ENCODE measurements at places on chromosomes 2 and 18. TPM values are rescaled to one million over a fixed set of nuclear protein-coding genes. Genes with fewer than 3 reads are reported as not detected.
A peak's percentile ranks its signal among the peaks of the same experiment; 100 is the strongest.

Gene HJURP
- 5.8 TPM for total RNA-seq

GRCh38 chr2:11665510-11666362 is 4.3 kb downstream of the NTSR2 start:
- DNase-seq, result no peak

Gene LRRTM1
- not detected for total RNA-seq

Gene ELOA2
- total RNA-seq, result not detected

DNA sequence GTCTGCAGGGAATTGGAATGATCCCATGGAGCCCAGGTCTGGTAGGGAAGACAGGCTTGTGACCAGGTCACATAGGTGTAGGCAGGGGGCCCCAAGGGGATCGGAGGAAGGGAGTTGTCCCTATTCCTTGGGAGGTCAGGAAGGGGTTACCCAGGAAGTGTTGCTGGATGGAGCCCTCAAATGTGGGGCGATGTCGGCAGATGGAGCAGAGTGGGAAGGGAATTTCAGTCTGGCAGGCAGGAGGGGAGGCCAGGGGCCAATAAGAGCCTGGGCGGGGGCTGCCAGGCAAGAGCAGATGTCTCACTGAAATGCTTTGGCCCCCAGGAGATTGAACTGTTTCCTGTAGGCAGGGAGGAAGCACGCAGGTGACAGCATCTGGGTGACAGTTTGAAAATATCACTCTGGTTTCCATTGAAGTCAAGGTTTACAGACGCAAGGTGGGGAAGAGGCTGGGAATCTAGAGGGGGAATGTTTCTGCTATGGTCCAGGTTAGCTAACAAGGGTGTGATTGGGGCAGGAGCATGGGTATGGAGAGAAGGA is 81.5 kb upstream of the SMAD2 start:
- no peak for DNase-seq

DNA sequence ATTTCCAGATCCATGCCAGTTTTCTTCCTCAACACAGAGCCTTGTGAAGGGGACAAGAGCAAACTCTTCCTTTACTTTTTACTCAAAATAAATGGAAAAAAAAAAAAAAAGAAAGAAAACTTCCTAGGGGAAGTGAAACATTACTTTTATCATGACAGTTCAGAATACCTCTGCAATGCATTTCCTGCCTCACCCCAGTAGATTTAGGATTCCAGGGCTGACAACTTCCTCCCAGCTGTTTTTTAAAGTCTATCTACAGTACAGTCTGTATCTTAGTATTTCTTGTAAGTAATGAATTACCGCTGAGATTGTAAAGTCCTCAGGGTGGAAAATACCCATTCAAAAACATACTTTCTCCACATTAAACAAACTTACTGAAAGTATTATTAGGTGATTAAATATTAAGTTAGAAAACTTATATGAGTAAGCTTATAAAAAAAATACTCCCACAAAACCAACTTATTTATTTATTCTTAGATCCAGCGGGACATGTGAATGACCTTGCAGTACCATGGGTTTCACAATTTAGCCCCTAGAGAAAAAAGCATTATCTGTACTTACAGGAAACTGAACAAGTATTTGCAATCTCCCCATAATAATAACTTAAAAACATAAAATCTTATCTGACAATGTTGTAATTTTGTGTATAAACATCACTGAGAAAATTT is 117.7 kb downstream of the RBMS1 start:
- DNase-seq, result peak; percentile 95

Gene TWIST2
- 118 TPM for total RNA-seq

Gene SH2D6
- 2.1 TPM for total RNA-seq

DNA sequence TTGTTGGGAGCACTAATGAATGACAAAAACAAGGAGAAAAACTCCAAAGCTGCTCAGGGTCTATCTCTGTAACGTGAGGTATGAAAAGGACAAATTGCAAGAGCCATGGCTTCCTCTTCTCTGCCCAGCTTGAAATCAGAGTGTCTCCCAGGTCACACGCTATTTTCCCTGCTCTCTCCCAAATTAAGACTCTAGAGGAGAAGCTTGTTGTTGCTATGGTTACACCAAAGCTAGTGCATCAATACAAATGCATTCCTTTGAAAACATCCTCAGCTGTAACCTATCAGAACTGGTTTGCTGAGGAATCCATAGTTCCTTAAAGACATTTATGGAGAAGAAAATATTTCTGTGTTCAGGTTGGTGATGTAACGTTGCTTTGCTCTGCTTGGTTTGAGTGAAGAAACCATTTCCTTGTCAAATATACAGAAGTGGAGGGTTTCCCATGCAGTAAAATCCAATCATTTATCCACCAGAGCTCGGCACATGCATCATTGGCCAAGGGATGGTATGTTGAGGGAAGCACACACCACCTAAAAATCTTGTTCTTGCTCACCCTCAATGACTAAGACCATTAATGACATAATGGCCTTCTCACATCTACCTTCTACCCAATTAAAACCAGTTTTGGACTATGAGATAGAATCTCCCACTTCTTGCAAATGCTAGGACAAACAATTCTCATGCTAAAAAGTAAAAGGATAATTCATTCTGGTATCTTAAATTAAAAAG is 2135.6 kb upstream of the CELF4 start:
- no peak for DNase-seq

GRCh38 chr2:235986361-235986760 is 181.8 kb downstream of the GBX2 start:
- no peak for DNase-seq

- peak; percentile 25 for DNase-seq
These were observed 543 bp downstream of the HADHB start for GRCh38 chr2:26245231-26245732.

DNA sequence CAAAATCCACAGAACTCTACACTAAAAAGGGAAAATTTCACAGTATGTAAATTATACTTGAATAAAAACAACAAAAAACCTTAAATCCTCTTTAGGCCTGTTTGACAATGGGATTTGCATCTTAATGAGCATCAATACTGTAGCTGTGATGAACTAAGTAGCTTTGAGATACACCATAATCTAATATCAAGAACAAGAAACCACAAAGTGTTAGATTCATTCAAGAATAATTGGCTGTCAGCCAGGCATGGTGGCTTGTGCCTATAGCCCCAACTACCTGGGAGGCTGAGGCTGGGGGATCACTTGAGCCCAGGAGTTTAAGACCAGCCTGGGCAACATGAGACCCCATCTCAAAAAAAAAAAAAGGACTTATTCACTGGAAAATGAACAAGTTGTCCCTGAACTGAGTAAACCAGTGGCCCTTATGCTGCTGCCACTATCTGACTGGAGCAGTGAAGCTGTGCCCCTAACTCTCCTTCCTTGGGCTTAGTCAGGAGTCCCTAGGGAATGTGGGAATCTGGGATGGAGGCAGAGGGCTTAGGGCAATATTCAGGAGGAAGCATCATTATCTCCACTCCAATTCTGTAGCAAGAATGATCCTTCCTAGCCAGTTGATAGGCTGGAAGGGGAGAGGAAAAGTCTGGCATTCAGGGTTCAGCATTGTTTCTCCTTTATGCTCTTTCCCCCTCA is 88.5 kb downstream of the PRKCE start:
- no peak for DNase-seq

Gene CAPN14
- total RNA-seq, result 0.17 TPM

GRCh38 chr2:100071335-100072043 is 70.9 kb downstream of the AFF3 start:
- no peak for DNase-seq

- DNase-seq, result no peak
These were observed 548.5 kb downstream of the SLC4A3 start for GRCh38 chr2:220175967-220176366.

DNA sequence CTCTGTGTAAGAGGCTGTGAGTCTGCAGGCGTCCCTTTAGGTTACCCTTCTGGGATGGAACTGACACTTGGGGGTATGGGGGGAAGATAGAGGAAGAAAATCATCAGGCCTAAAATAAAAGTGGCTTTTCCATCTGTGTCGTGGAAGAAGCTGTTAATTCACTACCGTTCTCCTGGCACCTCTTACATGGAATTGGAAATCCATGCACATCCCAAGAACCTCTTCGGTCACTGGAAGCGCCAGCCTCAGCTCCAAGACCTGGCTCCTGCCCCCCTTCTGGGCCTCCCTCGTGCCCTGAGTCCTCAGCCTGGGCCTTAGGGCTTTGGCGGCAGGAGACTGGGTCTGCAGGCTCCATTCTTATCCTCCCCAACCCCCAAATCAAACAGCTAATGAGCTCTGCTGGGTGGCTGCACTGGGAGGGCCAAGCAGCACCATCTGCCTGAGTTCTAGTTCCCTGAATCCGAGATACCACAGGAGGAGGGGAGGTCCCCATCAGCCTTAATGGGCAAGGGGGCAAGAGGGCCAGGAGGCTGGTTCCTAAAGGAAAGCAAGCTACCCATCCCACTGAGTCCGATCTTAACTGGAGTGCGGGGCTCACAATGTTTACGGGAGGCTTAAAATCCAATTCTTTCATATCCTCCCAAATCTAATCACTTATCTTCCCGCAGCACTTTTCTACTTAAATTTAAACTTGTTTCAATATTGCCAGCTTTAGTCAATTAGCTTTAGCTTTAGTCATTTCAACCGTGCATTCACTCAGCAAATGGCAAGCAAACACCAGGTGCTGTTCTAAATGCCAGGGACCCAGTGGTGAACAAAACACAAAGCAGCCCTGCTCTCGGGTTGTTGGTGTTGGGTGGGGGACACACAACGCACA is 52.8 kb downstream of the FAM178B start:
- no peak for DNase-seq

DNA sequence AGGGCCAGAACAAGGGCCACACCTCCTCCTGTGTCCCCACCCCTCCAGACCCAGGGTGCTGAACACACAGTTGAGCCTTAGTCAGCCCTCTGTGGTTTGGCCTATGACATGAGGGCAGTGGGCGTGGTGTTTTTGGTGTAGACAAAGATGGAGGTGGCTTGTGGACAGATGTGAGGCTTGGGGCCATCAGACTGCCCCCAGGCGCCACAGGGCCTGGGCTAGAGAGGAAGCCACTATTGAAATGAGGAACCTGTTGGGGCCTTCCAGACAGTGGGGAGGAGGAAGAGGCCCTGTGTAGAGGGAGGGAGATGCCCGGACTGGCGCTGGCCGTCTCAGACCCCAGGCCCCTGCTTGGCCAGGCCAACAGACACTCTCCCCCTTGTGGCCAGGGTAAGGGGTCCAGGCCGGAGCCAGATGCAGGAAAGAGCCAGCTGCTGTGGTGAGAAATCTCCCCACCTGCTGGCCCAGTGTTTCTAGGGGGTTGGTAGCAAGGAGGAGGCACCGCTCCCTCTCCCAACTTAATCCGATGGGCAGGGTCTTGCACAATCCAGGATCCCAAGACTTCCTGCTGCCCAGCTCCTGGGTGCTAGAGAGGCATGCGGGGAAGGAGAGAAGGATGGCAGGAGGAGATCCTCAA is 53.8 kb downstream of the SMAD7 start:
- DNase-seq, result peak; percentile 28

GRCh38 chr2:102093662-102094061 is 48.9 kb upstream of the IL1R1 start:
- no peak for DNase-seq

Gene CHRNG
- not detected for total RNA-seq

GRCh38 chr2:45273412-45274249 is 264.4 kb upstream of the SIX2 start:
- DNase-seq, result no peak

GRCh38 chr2:189500456-189501160 is 59.3 kb downstream of the WDR75 start:
- no peak for DNase-seq

DNA sequence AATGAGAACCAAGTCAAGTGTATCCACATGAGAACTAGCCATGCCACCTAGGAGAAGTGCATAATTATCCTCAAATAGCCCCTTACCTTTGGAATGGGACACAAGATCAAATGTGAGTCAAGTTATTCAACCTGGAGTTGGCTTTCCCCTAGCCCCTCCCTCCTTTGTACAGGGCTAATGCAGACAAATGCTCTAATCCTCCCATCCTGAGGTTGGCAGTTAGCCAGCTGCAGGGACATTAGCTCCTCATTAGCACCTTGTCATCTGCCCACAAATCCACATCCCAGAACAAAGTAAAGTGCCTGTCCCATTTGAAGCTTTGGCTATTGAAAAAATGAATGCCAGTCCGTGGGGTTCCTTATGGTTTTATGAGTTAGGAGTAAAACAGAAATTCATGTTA is 294.1 kb upstream of the FANCL start:
- DNase-seq, result no peak

DNA sequence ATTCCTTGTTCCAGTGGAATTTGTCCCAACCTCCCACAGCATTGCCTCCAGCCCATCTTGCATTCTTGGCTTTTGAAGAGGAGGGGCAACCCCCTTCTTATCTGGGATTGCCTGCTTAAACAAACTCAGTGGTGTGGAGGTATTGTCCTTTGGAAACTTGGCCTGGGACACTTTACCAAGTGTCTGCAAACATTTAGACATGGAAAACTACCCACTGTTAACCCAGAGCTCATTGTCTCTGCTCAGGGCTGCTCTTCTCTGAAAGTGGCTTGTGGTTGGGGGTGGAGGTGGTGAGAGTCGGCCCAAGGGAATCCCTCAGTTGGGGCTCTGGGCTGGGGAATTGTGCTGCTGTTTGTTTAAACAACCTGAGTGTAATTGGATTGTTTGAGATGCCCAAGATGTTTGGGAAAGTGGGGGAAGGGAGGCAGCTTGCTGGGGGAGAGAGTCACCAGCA is 178.3 kb upstream of the GATA6 start:
- DNase-seq, result peak; percentile 32

DNA sequence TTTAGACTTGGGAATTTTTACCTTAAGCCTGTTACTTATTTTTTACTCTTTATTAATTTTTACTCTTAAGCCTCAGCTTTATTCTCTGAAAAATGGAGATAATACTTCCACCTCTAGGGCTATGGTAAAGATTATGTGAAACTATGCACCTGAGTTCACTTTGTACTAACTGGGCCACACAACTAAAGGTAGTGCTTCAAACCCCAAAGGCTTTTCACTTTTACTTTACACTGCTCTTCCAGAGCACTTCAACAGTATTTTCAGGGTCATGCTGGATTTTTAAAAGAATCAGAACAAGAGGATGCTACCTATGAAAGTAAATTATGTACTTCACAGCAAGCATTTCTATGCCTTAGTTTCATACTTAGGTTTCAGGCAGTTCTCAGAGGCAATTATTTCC is 27.8 kb downstream of the MEX3C start:
- DNase-seq, result no peak
